ENCODE measurements at places on chromosomes 13 and 19.
A peak's percentile ranks its signal among the peaks of the same experiment; 100 is the strongest.

DNA sequence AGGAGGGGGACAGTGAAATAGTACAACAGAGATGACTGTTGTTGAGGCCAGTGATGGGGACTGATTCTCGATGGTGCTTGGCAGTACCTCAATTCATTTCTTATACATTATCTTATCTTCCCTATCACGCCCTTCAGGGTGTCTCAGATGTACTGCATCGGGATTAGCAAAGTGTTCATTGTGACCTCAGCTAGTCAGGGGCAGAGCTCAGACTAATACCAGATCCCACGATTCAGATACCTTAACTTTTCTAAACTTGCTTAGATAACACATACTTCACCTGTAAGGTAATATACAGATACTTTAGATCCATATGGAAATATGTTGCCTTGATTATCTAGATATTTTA lies 720.6 kb downstream of the EFNB2 start:
- no peak for DNase-seq

- DNase-seq = peak; percentile 58
Measured at GRCh38 chr19:9075064-9075949, 11.6 kb upstream of the OR1M1 start.

- no peak for DNase-seq
Measured at GRCh38 chr19:8486661-8487136, 15.7 kb downstream of the PRAM1 start.

DNA sequence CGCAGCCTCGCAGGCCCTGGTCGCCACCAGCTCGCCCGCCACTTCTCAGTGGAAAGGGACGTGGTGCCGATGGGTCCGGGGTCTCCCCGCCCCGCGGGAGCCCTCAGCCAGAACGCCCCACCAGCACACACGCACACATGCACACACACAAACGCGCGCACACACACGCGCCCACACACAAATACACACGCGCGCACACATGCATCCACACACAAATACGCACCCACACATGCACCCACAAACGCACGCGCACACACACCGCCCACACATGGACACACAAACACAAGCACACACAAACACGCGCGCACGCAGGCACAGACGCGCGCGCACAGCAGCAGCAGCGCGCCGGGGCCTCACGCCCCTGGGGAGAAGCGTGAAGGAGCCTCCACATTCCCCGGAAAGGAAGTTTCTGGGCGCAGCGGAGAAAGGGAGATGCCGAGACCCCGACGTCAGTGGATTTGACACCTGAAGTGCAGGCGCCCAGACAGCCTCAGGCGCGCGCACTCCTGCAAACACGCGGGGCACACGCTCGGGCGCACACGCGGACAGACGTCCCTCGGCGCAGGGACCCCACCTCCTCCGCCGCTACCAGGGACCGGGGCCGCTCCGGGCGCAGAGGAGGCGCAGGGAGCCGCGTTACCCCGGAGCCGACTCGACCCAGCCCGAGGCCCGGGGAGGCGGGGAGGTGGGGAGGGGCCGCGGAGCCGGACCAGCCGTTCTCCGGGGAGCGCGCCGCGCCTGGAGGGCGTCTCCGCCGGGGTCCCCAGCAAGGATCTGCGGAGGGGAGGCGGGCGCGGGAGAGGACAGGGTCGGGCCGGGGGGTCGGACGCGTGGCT lies 622 bp downstream of the RASA3 start:
- no peak for DNase-seq

DNA sequence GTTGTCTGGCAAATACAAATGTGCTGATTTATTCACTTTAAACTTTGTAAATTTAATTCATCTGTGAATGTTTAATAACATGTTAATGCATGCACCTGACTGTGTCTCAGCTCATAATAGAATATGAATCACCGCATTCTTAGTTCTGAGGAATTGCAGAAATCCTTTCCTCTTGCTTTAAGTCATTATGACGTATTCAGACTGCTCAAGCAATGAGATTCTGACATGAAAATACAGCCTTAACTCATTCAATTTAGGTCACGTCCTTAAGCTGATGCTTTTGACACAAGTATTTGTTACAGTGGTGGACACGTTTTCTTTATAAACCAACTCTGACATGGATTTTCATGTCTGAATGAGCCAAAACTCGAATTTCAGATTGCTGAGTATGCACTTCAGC lies 541.0 kb upstream of the KLF12 start:
- no peak for DNase-seq

DNA sequence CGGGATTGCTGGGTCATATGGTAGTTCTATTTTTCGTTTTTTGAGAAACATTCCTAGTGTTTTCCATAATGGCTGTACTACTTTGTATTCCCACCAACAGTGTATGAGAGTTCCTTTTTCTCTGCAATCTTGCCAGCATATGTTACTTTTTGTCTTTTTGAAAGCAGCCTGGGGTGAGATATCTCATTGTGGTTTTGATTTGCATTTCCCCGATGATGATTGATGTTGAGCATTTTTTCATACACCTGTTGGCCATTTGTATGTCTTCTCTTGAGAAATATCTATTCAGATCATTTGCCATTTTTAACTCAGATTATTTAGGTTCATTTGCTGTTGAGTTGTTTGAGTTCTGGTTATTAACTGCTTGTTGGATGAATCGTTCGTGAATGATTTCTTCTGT lies 18.5 kb upstream of the ATP12A start:
- no peak for DNase-seq

GRCh38 chr19:8257052-8257443 lies 47.9 kb downstream of the CERS4 start:
- peak; percentile 35 for DNase-seq

DNA sequence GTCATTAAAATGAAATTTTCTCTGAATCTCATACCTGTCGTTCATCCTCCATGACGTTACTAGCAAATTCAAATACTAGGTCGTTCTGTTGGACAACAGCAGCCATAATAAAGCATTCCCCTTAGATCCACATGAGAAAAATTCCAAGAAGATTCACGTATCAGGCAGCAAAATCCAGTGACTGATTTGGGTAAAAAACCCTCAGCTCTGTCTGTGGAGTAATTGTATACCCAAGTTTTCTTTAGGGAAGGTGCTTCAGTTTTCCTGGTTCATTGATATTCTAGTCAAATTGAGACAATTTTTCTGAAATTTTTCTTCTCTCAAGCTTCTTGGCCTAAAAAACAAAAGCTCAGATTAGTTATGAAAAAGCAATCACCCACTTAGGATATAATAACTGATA lies 37.2 kb downstream of the ELF1 start:
- no peak for DNase-seq

Data from posterior cingulate gyrus (tissue), 11 donors.